ENCODE measurements at places on chromosomes 3 and 15. TPM values are rescaled to one million over a fixed set of nuclear protein-coding genes. Genes with fewer than 3 reads are reported as not detected.

THPO gene
- 1.3 TPM for total RNA-seq

PDCD7 gene
- 21.6 TPM for total RNA-seq

VEPH1 gene
- 8.8 TPM for total RNA-seq

WDR72 gene
- 0.66 TPM for total RNA-seq

SELENOS gene
- total RNA-seq = 76.8 TPM

DNA sequence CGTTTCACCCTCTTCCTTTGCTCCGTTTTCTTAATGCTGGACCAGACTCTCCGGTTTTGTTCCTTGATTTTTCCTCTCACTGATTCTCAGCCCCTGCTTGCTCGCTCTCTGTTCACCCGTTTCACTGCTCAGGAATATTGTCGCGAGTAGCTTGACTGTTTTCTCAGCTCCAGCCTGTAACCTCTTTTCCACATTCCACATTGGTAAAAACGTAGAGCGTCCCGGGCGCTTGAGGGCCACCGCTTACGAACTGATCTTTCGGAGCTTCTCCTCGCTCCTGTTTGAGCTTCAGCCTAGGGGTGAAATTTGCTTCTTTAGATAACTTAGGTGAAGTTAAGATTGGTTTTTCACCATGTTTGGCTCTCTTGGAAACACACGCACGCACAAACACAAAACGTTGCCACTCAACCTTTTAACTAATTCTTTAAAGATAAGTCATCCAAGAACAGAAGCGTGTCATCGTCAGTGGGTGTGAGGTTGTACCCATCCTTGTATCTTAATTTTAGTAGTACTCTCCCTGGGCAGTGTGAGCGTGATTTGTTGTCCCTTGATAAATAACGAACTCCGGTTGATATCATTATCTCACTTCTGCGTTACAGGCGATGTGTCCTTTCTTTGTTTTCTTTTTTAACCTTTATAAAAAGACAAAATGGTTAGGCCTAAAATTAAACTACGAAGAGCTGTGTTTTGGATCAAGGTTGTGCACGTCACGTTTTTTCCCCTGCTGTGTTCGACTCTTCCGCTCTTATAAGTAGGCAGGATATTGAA is 1.0 kb downstream of the PAK2 start:
- no peak for DNase-seq

DNA sequence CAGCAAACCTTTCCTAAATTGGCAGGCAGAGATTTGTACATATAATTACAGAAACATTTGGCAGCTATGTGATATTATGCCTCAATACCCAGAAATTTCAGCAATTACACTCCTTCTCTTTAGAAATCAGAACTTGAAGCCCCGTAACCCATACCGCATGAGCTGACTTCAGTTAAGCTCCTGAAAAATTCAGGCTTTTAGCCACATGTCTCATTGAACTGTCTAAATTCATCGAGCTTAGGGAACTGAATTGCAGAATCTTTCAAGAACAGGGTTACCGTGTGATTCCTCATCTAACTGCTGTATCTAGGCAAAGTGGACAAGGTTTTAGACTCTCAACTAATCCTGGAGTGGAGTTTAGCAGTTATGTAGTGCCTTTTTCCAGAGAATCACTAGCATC is 333.0 kb downstream of the EPHA3 start:
- no peak for DNase-seq

- DNase-seq = no peak
Observed at GRCh38 chr15:70098461-70099166, 897 bp upstream of the TLE3 start.

DNA sequence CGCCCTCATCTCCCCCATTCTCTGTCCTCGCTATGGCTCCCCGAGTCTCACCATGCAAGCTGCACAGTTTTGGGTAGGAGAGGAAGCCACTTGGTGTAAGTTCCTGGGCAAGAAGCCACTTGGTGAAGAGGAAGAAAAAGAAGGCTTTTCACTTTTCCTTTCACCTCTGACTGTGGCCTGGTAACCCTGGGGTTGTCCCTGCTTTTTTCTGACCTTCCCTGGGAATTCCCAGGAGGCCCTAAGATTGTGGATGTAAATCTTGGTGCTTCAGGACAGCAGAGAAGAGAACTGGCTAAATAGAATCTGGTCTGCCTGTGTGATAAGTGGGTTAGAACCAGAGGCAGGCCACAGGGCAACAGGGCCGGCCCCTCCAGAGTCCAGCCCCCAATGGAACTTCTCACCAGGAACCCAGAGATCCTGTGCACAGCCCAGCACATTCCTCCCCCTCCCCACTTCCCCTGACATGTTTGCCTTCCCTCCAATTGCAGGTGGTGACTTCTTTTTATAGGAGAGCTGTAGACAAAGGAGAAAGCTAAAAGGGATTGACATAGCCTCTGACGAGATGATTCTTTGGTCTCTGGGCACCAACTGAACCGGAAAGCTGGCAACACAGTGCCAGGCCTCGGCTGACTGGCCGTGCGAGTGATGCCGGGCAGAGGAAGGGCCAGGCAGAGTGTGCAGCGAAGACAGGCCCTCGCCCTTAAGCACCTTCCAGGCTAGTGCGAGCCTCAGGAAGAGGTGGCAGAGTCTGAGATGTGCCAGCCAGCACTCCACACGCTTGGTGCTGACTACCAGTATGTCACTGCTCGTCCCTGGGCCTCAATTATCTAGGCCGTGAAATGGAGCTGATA is 19.4 kb upstream of the SKOR1 start:
- DNase-seq = no peak

DNA sequence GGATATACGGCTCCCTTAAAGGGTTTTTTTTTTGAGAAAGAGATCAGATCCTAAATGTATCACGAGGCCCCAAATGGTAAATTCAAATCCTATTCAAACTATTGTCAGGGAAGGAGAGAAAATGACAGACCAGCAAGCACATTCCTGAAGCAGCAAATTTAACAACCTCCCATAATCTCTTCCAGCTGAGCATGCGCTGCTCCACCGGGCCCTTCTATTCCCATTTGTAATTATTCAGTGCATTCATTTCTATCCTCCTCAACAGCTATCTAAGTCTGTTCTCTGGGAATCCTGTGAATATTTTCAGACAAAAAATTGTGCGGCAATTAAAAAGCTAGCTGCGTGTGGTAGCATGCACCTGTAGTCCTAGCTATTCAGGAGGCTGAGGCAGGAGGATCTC is 43.2 kb downstream of the MAGI1 start:
- no peak for DNase-seq

- no peak for DNase-seq
Observed at GRCh38 chr3:123337948-123338619, 110.8 kb downstream of the ADCY5 start.

GRCh38 chr3:155130001-155130400 is 49.9 kb downstream of the MME start:
- DNase-seq = no peak

- no peak for DNase-seq
Observed at GRCh38 chr15:81939604-81940440, 106.0 kb downstream of the MEX3B start.

GRCh38 chr3:40464339-40465110 is 7.4 kb downstream of the RPL14 start:
- no peak for DNase-seq

DNA sequence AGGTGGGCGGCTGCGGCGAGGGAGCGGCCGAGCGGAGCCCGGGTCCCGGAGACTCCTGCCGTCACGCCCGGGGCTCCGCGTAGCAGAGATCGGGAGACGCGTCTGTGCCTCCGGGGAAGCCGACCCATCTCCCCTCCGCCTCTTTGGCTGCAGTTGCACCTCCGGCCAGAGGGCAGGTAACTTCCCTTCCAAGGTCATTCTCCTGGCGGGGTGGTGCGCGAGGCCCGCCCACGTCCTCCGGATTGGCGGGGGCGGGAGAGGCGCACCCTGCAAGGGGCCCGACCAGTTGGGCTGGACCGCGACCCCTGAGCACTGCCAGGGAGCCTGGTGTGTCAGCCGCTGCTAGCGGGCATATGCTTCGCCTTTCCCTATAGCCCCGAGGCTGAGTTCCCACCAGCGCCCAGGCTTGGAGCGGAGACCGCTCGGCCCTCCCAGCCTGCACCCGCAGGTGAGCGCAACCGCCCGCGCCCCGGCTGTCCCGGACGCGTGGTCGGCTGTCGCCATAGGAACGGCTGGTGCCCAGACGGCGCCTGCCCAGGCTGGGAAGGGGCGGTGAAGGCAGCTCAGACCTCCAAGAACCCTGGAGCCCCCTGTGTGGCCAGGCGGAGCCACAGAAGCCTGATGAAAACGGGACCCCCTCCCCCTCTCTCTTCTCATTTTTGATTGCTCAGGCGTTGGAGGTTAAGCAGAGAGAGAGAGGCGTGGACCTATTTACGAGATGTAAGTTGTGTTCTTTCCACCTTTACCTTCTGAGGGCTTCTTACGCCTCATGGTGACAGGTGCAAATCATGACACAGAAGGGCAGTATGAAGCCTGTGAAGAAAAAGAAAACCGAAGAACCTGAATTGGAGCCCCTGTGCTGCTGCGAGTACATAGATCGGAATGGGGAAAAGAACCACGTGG is 453 bp downstream of the ZDHHC23 start:
- no peak for DNase-seq

DNA sequence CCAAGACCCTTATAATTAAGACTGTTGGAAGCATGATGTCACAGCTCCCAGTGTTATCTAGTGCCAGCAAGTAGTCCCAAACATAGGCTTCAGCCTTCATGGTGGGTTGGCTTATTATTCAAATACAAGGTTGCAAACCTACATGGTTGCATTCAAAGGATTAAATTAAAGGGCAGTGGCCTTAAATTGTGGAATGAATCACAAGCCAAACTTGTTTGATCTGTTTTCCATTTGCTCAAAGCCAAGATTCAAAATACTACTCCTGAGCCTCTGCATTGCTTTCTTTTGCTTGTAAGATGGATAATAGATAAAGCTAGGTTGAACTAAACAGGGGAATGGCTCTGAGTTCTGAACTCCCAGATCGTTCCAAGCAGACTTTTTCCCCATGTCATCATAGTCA is 52.4 kb upstream of the GNB4 start:
- DNase-seq = no peak

- no peak for DNase-seq
Observed at GRCh38 chr3:17399586-17399985, 342.8 kb downstream of the TBC1D5 start.

GRCh38 chr3:134877788-134878187 is 82.7 kb downstream of the EPHB1 start:
- no peak for DNase-seq

DNA sequence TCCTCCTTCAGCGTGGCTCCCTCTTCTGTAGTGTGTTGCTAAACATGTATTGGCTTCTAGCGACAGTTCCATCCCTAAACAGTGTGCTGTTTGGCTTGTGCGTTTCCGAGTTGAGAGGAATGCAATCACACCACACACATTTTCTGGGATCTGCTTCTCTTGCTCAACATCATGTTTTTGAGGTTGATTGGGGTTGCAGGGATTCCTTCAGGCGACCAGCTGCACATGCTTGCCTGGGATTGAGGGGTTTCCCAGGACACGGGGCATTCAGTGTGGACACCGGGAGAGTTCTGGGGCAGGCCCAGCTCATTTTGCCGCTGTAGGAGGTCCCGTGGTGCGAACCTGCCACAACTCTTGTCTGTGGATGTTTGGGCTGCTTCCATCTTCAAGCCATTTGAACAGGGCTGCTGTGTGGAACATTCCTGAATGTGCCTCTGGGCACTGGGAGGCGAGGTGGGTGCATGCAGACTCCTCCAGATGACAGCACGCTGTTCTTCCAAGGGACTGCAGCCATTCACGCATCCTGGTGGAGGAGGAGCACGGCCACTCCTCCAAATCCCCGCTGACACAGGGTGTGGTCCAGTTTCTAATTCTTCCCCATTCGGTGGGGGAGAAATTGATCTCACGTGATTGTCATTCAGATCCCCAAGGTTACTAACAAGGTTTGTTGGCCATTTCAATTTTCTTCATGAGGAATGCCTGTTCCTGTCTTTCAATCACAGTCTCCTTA is 82.8 kb downstream of the PLXNA1 start:
- no peak for DNase-seq

DNA sequence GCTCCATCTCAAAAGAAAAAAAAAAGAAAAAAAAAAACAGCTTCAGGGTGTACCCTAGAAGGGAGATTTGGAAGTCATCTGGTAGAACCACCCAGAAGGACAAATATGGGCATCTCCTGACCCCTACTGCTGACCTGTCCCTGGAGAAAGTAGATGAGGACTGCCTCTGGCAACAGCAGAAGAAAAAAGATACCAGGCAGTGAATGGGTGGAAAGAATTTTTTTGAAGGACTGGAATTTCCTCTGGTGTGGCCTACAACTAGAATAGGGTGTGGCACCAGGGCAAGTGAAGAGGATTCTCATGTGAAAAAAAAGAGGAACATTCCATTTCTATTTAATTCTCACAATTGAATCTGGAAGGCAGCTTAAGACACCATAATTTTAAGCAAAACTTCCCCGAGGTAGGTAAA is 3.1 kb downstream of the ANXA2 start:
- no peak for DNase-seq
